ENCODE measurements at places on chromosomes 13 and 19. TPM values are rescaled to one million over a fixed set of nuclear protein-coding genes. Genes with fewer than 3 reads are reported as not detected.

- peak; percentile 54 for DNase-seq
These were observed 41.6 kb downstream of the TM9SF2 start for GRCh38 chr13:99542788-99543406.

Gene HIF3A
- 312 TPM for polyA plus RNA-seq

DNA sequence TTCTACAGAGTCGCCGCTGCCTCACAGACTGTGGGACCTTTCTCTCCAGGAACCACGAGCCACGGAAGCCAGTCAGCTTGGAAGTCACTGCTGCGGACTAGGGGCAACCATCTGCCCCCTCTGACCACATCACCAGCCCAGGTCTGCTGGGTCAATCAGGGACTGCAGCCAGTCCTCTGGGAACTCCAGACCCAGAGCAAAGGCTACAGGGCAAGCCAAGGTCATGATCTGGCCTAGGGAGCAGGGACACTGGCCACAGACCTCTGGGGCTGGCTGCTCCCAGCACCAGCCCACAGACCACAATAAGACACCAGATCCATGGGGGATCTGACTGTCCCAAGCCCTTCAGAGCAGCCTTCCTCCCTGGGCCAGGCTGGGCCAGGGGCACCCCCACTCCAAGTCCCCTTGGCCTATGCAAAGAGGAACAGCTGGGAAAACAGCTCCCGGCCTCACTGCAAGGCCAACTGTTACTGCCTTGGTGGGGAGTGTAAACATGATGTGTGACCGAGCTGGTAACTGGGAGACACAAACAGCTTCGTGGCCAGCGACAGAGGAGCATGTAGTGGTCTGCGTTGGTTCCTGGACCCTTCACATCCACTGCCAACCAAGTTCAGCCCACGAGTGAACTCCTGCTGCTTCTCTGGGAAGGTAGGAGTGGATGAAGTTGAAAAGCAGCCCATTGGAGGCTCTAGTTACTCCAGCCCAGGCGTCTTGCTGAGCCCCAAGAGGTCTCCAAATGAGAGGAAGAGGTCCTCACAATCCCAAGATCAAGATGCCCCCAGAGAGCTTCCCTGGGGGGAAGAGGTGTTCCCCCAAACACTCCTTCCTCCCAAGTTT, 1.5 kb downstream of the AKT2 start:
- peak; percentile 81 for DNase-seq

- DNase-seq: no peak
These were observed 52.0 kb downstream of the KLF2 start for GRCh38 chr19:16376649-16377048.

- DNase-seq: no peak
These were observed 88.8 kb downstream of the LMO7 start for GRCh38 chr13:75724752-75725517.

GRCh38 chr19:42267644-42268141, 1.4 kb upstream of the CIC start:
- no peak for DNase-seq

GRCh38 chr19:7477758-7478157, 11.1 kb downstream of the PEX11G start:
- no peak for DNase-seq

Measured in muscle of leg (tissue), 16 donors.